ENCODE measurements at places on chromosomes 4 and X.

DNA sequence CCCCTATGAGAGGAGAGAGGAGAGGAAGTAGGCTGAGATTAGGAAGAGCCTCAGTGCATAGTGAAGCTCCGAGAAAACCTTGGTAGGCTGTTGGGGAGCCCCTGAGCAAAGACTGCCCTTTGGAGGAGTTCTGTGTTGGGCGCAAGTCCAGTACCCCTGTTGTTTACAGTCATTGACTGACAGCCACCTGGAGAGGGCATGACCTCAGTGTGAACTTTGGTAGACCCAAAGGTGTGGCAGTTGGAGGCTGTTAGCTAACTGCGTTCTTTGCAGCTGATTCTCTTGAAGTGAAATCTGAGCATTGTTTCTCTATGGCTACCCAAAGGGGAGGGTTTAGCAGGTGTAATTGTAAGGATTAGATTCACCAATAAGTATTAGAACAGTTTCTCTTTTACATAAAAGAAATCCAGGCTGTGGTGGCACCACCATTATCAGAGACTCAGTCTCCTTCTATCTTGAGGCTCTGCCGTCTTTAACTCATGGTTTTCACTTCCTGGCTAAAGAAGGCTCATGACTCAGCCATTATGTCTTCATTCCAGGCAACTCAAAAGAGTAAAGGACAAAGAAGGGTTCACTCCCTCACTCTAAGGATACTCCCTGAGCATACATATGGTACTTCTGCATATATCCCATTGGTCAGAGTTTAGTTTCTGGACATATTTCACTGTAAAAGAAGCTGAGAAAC, 33.4 kb downstream of the ANXA3 start:
- DNase-seq = no peak

- no peak for DNase-seq
Measured at GRCh38 chr4:121217351-121217750, 53.2 kb upstream of the TNIP3 start.

GRCh38 chr4:20532871-20533870, 167.1 kb upstream of the PACRGL start:
- no peak for DNase-seq

DNA sequence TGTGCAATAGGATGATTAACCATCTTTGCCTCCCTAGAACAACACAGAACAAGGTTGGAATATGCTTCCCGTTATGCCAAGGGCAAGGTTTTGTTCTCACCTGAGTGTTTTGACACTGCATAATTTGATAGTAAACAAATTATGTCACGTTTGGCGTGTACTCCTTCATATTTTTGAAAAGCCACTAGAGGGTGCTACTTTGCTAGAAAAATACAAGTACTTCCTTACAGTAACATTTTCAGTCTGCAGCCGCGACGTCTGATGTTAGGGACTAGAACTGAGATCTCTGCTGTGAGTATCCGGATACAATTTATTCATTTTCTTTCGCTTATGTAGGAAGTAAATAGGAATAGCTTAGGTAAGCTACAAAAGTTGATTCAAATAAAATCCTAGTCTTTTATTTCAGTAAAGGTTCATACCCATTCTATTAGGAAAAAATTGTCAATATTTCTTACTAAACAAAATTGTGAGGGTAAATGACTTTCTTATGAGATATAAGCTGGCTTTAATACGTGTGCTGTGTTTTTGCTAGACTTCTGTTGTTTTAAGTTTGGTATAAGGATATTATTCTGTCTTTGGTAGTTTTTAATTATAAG, 181.1 kb upstream of the WDFY3 start:
- DNase-seq = peak; percentile 86

GRCh38 chr4:171962110-171962509, 148.9 kb downstream of the GALNTL6 start:
- no peak for DNase-seq

GRCh38 chrX:63526863-63527262, 175.7 kb upstream of the SPIN4 start:
- no peak for DNase-seq

- DNase-seq = no peak
Measured at GRCh38 chr4:8163026-8163425, 4.4 kb upstream of the ABLIM2 start.
